B cell (primary cell): ENCODE measurements at places on chromosomes 11 and 22. TPM values are rescaled to one million over a fixed set of nuclear protein-coding genes. Genes with fewer than 3 reads are reported as not detected.

The CLTCL1 gene
- 1.0 and 1.7 TPM in 2 replicates for polyA plus RNA-seq

The RFPL2 gene
- polyA plus RNA-seq = 0.09 TPM in 1 of 2 replicates, not detected in the other

The SYT12 gene
- polyA plus RNA-seq = not detected in 2 replicates

The ABCC8 gene
- 0.03 and 0.22 TPM in 2 replicates for polyA plus RNA-seq

The USP2 gene
- 0.09 and 0.40 TPM in 2 replicates for polyA plus RNA-seq

The GAS2 gene
- polyA plus RNA-seq = 2.1 and 2.5 TPM in 2 replicates
